Activated CD4-positive, CD25-positive, alpha-beta regulatory T cell (primary cell): ENCODE measurements at places on chromosomes 11 and 22.

DNA sequence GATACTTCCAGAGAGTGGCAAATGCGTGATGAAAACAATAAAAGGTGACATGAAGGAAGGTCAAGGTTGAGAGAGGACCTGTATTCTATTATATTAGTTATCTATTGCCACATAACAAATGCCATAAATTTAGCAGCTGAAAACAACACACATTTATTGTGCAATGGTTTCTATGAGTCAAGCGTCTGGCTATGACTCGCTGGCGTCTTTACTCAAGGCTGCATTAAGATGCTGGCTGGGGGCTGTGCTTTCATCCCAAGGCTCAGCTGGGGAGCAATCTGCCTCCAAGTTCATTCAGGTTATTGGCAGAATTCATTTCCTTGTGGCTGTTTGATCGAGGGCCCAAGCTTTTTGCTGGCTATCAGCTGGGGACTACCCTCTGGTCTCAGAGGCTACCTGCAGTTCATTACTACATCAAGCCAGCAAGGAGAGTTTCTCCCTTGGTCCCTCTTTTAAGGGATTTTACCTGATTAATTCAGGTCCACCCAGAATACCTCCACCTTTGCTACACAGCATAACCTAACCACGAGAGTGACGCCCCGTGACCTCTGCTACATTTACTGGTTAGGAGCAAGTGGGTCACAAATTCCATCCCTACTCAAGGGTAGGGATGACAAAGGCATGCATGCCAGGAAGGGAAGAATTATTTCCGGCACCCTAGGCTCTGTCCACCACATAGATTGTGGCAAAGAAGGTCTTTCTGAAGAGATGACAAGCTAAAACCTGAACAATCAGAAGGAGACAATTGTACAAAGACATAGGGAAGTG, 549.1 kb downstream of the MN1 start:
- no peak for DNase-seq

DNA sequence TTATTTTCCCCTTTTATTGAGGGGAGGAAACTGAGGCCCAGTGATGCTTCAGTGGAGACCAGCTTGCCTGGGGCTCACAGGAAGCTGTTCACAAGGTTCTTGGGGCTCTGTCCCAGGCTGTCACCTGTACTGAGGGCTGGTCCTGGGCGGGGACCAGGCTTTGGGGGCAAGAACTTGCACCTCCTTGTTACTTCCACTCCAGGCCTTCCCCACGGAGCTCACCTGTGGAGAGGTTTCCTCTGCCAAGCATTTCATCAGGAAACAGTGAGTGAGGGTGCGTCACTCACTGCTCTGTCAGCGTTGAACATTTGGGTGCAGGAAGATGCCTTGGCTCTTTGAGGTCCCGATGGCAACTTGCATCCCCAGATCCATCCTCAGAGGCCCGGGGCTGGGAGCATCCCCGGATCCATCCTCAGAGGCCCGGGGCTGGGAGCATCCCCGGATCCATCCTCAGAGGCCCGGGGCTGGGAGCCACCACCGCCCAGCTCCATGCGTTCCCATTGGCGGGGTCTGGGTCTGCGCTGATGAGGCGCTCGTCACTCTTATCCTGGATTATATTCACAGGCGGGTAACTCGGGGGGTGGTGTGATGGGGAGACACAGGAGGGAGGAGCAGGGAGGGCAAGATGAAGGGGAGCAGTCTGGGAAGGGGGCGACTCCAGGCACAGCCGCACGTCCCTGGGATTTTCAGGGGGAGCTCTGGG, 1.4 kb upstream of the SMIM38 start:
- DNase-seq = no peak

- DNase-seq = no peak
These were observed 26.2 kb upstream of the GAL start for GRCh38 chr11:68658097-68658496.

GRCh38 chr22:38167988-38168407, 13.6 kb downstream of the PLA2G6 start:
- DNase-seq = no peak

GRCh38 chr11:3808861-3809623, 682 bp downstream of the PGAP2 start:
- DNase-seq = no peak

- DNase-seq = no peak
These were observed 9.6 kb upstream of the CABP7 start for GRCh38 chr22:29710193-29710592.

GRCh38 chr22:16800358-16800757, 24.9 kb downstream of the XKR3 start:
- no peak for DNase-seq

DNA sequence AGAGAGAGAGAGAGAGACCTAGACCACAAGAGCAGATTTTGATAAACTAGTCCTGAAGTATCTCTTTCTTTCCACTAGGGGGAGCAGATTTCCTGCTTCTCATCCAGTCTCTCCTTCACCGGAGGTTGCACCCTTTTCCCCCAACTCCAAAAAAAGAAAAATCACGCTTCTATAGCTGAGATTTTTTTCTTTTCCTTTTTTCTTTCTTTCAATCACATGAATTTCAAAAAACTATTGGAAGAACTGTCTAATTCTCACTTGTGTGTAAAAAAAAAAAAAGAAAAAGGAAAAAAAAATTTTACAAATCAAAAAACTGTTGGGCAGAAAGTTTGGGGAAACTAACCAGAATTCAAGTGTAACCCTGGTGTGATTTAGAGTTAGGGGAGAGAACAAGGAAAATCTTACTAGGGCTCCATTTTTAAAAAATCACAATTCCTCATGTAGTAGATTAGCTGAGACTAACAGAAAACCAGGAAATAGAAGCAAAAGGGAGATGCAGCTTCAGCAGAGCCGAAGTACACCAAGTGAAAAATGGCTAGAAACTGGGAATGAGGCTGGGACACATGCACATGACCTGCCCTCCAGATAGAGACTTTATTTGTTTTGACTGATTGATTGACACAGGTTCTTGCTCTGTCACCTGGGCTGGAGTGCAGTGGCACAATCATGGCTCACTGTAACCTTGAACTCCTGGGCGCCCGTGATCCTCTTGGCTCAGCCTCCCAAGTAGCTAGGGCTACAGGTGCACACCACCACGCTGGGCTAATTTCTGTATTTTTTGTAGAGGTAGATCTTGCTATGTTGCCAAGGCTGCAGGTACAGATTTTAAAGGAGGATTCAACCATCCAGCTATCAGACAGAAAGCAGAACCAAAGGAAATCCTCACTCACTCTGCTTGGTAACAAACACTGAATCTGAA, 27.1 kb downstream of the SDHD start:
- DNase-seq = no peak

DNA sequence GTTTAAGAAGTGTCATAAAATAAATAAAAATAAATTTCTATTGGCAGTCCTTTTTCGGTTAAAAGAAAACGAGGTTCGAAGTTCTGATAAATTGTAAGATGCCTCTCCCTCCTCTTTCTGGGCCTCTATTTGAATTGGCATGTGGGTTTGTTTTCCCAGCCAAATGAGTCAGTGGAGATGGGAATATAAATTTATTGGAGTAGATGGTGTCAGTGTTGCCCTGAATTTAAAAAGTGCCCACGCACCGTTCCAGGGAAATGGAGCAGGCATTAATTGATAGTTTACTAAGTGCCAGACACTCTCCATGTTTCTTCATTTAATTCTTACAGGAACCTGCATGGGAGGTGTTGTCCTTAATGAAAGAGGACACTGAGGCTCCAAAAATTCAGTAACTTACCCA, 119.2 kb downstream of the FEZ1 start:
- no peak for DNase-seq

- DNase-seq = no peak
These were observed 65.5 kb downstream of the ME3 start for GRCh38 chr11:86606836-86607481.

GRCh38 chr22:19811811-19812771, 42.6 kb downstream of the GNB1L start:
- no peak for DNase-seq

- DNase-seq = no peak
These were observed 26.5 kb downstream of the ABTB2 start for GRCh38 chr11:34331329-34331728.

GRCh38 chr22:46340676-46341075, 5.2 kb downstream of the TRMU start:
- no peak for DNase-seq
